ENCODE measurements at places on chromosomes 2 and 18.
A peak's percentile ranks its signal among the peaks of the same experiment; 100 is the strongest.

DNA sequence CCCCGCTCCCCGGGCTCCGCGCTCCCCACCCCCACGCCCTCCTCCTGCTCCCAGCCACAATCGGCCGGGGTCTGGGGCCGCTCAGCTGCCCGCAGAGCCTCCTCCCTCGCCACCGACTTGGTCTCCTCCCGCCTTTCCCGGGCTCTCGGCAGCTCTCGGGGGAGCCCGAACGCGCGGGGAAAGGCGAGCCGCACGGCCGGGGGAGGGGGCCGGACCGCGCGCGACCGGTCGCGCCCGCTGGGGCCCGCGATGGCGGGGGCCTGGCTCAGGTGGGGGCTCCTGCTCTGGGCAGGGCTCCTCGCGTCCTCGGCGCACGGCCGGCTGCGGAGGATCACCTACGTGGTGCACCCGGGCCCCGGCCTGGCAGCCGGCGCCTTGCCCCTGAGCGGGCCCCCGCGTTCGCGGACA, 327 bp downstream of the LTBP1 start:
- DNase-seq, result no peak

DNA sequence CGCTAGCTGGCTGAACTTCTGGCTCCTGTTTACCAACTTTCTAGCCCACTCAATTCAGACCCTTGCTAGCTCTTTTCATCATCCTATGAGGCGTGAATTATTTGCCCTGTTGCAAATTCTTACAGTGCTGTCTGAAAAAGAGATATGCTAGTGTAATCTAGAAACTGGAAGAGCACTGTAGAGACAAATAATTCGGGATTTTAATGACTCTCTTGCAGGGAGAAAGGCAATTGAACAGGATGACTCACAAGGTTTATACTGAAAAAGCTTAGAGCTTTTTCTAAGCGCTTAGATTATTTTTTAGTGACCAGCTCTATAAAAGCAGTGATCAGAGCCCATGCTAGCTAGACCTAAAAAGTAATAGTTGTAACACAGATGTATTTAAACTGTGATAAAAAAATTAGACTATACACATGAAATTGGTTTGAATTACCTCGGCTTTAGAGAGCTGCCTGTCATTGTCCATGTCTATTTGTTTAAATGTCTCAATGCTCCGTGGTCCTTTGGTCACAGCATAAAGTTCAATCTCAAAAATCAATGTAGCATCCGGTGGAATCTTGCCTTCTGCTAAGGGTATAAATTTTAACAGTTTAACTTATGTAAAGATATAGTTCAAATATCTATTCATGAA, 9.1 kb downstream of the FKBP7 start:
- DNase-seq, result no peak

DNA sequence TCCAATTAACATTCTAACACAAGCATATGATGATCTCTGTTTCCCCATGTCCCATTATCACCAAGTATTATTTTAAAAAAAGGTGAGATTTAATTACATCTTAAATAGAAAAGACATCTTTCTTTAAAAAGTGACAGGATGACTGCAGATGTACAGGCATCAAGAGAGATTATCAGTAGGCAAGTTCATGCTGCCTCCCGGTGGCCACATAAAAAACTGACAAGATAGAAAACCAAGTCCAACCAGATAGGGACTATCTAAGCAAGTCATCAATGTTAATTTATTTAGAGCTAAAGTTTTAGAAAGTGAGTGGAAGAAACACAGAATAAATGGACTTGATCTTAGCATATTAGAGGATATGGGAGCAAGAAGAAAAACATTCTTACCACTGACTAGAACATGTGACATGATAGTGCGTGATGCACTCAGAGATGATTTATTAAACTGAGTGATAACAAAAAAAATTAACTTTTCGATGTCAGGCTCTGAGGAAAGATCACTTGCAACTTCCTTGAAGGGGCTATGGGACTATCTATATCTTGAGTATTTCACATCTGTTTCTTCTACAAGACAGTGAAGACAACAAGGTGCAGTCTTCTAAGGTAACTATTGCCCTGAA, 5.4 kb upstream of the TDRD15 start:
- DNase-seq, result no peak

- no peak for DNase-seq
Observed at GRCh38 chr2:180695586-180696401, 284.6 kb upstream of the UBE2E3 start.

DNA sequence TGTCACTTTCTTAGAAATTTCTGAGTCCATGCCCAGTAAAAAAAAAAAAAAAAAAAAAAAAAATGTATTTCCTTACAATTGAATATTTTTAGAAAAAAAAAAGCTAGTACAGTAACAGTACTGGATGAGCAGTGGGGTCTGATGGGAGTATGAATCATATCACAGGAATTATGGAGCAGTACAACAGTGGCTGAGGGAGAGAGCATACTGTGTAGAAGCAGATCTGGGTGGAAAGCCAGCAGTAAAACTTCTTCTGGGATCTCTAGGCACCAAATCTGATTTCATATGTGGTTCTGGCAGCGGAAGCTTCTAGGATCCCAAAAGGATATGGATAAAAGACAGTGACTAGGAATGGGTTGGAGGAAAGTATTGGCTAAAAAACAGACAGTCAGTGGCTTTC, 414.9 kb upstream of the FSHR start:
- DNase-seq, result no peak

- no peak for DNase-seq
Observed at GRCh38 chr2:120773186-120773800, 37.6 kb downstream of the GLI2 start.

GRCh38 chr2:235225261-235225660, 268.6 kb upstream of the AGAP1 start:
- DNase-seq, result no peak

- no peak for DNase-seq
Observed at GRCh38 chr2:96683972-96684820, 41.6 kb downstream of the FER1L5 start.

DNA sequence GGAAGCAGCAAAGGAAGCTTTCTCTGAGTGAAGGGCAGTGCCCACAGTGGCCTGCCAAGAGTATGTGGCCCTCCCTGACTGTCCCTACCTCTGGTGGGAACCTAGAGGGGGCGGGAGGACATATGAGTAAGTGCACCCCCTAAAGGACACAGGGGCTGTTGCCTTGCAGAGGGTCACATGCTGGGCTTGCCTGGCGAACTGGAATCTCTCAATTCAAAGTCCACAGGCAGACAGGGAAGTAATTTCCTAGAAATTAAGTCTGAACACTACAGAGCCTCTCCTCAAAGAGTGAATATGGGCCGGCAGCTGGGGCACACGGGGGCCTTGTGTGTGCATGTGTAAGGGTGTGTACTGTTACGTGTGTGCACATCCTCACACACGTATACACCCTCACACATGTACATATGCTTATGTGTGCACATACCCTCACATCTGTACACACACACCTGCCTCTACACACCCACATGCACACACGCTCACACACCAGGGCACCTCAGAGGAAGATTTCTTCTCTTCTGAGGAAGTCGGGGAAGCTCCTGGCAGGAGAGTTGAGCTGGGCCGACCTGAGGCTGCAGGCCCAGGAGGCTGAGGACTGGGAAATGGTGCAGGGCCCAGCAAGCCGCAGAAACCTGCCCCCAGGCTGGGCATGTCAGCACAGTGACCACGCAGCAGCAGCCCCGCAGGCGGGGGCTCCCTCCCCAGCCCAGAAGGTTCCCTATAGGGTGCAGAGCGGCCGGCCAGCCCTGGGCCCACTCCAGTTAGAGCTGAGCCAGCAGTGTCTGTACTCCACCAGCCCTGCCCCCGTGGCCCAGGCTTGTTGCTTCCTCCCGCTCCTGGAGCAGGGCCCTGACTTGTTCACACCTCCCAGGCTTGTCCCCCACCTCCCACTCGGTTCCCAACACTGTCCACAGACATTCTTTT, 77.4 kb upstream of the TAF1B start:
- no peak for DNase-seq

GRCh38 chr2:150469706-150470274, 17.7 kb downstream of the RND3 start:
- DNase-seq, result no peak

DNA sequence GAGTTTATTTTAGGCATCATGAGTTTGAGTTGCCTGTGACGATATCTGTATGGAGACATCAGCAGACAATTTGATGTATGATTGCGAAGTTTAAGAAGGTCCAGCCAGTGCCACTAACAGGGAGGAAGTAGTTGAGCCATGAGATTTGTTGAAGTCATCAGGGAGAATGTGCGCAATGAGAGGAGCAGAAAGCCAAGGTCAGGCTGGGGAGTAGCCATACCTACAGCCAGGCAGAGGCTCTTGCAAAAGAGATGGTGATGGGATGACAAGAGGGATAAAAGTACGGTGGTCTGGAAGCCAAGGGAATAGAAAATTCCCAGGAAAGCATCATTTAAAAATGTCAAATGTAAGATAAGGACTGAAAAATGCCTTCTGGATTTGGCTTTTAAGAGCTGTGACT, 51.2 kb downstream of the LIMS1 start:
- no peak for DNase-seq

DNA sequence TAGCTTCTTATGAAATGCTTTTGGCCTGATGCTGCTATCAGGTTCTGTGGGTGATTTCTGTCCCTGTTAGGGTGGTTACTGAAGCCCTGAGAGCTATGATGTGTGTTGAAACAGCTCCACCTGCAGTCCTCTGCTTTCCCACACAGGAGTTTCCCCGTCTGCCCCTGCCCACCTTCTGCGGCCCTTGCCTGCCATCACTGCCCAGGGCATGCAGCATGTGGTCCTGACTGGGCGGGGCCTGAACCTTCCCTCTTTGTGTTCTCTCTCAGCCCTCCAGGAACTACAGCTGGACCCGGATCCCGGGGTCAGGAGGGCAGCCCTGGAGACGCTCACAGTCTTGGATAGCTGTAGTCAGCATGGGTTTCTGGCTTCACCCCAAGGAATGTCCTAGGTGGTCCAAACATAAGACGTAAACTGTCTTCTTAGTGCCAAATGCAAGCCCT, 21.4 kb downstream of the HJURP start:
- DNase-seq, result peak; percentile 27

DNA sequence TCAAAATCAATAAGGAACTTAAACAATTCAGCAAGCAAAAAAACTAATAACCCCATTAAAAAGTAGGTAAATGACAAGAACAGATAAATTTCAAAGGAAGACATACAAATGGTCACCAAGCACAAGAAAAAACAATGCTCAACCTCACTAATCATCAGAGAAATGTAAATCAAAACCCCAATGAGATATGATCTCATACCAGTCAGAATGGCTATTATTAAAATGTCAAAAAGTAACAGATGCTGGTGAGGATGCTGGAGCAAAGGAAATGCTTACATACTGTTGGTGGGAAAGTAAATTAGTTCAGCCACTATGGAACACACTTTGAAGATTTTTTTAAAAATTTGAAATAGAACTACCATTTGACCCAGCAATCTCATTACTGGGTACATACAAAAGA, 538.0 kb downstream of the TMX3 start:
- no peak for DNase-seq

- no peak for DNase-seq
Observed at GRCh38 chr18:25826823-25827222, 263.6 kb downstream of the SS18 start.

DNA sequence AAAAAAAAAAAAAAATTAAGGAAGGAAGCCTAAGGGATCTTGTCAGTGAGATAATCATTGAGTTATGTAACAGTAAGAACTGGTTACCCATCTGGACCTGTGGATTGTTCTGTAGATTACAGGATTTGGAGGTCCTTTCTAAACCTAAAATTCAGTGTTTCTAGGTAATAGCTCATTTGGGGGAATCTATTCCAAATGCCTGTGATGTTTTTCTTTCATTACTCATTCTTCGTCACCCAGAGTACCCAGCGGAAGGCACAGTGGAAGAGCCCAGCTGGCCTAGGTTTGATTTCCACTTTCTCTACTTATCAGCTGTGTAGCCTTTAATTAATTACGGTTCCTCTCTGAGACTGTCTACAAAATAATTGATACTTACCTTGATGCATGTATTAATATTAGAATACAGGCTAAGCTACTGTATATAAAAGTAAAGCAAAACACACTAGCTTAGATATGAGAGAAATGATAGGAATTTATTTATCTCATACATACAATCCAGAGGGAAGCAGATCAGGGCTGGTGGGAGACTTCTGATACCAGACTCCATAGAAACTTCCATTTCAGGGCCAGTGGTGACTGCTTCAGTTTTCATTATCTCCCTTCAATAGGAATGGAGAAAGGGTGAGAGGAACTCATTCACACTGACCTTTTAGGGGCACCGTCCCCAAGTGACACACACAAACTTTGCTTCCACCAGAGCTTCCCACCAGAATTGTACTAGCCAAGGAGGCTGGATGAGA, 115.8 kb upstream of the NOSTRIN start:
- no peak for DNase-seq

DNA sequence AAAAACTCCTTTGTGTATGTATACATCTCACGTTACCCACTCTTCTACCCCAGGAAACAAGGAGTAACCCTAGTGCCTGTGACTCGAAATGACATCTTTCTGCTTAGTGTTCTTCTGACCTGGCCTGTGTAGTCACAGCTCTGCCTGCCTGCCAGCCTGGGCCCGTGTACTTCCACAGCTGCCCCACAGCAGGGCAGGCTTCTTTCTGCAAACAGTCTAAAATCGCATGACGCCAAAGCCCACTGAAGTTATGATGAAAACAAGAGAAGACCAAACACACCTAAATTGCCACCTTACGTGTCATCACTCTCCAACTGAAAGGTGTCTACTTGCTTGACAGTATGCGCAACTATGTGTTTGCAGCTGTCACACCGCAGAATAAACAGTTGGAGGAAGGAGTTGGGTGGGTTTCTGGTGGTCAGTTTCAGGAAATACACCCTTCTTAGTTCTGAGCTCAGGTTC, 1.5 kb downstream of the GAREM1 start:
- DNase-seq, result no peak

GRCh38 chr2:14016289-14016955, 616.1 kb upstream of the LRATD1 start:
- DNase-seq, result no peak

DNA sequence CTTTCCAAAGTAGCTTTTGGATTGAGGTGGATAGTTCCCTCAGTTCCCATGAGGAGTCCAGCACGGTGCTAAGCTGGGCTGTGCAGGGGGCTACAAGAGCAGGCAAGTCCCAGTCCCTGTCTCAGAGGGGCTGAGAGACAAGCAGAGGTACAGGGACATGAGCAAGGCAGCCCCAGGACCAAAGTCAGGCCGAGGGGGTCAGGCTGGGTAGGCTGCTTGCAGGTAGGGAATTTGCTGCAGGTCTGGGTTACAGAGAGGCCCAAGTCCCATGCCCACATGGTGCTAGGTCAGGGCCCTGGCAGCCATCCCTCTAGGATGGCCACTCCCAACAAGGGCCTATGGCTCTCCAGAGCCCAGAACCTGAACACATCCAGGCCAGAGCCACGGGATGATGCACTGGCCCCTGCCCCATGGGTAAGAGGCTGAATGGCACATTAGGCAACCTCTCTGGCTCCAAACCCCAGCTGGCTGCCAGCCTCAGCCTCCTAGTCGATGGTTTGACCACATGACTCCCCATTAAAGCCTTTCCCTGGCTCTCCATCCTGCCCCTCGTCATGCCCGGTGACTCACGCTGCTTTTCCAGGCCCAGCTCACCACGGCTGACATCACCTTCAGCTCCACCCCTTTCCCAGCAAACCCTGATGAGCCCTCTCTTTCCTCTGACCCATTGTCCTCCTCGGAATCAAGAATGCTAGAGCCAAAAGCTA, 83.7 kb downstream of the SDC1 start:
- DNase-seq, result no peak

- no peak for DNase-seq
Observed at GRCh38 chr2:200810252-200810997, 1.3 kb upstream of the BZW1 start.

Data from hematopoietic multipotent progenitor cell treated with erythropoietin and hydrocortisone succinate and interleukin-3 and kit ligand, for 15 days (in vitro differentiated cells).